Activated CD4-positive, alpha-beta T cell treated with anti-CD3 and anti-CD28 coated beads, Interleukin-10, Interleukin-2, amounts not matched to agents 100 ng/mL and 50 ng/mL, durations not matched to agents 16 hours and 8 hours (primary cell): ENCODE measurements at places on chromosomes 7 and 10.

DNA sequence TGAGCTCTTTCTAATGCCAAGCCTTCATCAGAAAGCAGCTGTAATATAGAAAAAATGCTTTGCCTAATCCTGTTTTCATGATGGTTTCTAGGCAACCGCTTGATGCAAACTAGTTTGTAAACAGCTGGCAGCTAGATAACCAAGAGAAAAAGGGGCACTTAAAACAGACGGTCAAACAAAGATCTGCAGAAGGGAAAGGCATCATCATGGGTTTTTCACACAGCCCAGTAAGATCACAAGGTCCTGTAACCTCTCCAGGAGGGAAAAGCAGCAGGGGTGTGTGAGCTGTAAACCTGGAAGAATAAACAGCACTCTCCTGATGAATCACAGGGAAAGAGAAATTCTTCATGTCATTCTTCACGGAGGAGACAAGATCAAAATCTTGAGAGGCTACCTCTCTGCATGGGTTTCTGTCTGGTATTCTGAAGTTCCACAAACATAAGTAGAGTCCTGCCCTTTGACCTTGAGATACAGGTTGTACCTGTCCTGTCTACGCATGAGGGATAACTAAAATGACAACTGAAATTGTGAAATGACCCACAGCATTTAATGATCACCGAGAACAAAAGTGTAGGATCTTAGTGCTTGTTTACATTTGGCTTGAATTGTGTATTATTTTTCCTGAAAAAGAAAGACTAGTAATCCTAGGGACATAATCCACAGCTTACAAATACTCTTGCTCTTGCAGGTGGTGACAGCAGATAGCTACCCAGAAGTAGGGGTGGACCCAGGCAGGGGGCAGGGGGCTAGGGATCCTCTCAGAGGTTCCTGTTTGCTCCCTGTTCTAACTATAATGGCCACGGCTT, 48.0 kb downstream of the CREB3L2 start:
- no peak for DNase-seq

DNA sequence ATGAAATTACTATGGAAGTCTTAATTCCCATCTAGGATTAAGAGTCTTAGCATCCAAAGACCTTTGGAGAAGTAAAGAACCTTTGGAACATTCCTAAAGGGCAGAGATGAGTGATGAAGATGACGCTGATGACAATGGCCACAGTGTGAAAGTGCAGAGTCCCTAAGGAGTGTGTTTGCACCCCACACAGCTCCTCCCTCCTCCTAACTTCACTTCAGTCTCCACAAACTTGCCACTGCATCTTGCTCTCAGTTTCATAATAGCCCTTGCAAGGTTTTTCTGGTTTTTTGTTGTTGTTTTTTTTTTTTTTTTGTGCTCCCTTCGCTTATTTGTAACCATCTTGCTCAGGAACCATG, 117.5 kb upstream of the ANLN start:
- DNase-seq = no peak

DNA sequence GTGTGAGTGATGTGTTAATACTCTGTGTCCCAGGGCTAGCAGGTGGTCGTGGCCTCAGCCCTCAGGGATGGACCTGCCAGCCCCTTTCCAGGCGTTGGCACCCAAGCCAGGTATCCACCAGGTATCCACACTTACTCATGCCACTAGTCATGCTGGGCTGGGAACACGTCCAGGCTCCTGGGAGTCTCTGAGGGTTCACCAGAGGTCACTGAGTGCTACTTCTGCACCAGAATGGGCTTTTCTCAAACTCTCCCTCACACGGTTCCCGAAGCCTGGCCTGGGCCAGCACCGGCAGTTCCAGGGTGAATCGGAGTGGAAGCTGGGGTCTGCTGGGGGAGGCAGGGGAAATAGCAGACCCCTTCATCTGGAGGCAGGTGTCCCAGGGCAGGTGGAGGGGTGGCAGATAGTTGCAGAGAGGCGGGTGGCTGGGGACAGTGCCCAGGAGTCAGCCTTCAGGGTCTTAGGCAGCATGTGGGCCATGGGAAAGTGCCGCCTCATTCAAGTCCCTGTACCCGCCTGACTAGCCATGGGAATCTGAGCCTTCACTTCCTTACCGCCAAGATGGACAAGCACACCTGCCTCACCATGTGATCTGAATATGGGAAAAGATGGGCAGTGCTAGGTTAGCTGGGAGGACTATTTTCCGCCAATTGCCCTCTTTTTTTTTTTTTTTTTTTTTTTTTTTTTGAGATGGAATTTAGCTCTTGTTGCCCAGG, 95.5 kb upstream of the GTF2I start:
- no peak for DNase-seq

GRCh38 chr10:112231602-112232400, 48.2 kb upstream of the GPAM start:
- DNase-seq = no peak

- DNase-seq = no peak
Measured at GRCh38 chr7:11193131-11193867, 219.6 kb downstream of the PHF14 start.

- DNase-seq = no peak
Measured at GRCh38 chr10:51083356-51083853, 9.1 kb downstream of the PRKG1 start.

- no peak for DNase-seq
Measured at GRCh38 chr10:21385536-21385935, 139.9 kb downstream of the SKIDA1 start.

GRCh38 chr10:4647109-4647785, 178.8 kb upstream of the AKR1E2 start:
- DNase-seq = no peak

GRCh38 chr7:17142831-17143541, 155.5 kb upstream of the AHR start:
- DNase-seq = peak; percentile 31

DNA sequence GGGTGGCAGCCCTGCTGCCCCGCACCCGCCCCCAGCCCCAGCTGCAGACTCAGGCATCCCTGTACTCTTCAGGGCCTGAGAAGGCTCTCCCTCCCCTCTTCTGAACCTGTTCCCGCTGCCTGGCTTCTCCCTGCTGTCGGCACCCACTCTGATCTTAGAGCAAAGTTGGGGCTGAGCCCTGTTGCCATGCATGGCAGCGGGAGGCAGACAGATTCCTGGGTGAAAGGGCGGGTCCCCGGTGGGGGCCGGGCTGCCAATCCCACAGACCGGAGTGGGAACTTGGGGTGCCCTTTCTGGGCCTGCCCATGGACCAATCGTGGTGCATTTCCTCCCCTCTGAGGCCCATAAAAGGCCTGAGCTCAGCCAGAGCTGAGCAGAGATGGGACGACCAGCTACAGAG, 80.7 kb downstream of the SPDYE5 start:
- no peak for DNase-seq

DNA sequence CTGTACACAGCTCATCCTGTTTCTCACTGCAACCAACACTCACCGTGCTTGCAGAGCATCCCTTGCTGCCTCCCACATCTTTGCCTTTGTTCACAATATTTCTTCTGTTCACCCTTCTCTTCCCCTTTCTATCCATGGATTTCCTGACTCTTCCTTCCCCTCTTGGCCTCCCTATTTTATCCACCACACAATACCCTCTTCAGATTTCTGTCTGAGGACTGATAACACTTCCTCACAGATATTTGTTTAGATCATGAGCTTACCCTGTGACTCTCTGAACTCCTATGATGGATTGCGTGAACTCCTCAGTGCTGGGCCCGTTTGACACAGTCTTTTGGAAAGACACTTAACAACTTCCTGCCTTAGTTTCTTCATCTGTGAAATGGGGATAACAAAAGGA, 62.8 kb upstream of the GPR158 start:
- no peak for DNase-seq

DNA sequence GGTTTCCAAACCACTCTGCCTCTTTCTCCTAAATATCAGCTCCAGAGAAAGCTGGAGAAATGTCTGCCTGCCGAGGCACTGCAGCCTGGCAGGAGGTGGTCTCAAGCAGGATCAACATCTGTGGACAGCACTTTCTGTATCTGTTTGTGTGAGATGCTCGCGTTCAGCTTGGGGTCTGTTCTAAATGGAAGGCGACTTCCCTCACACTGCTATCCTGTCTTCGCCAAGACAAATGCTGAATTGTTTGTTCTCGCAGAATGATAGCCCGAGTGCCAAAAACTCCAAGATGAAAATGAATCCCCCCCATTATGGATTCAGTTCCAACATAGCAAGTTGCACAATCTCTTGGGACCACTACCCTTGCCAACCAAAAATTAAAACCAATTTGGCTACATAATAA, 72.2 kb upstream of the PALS2 start:
- DNase-seq = no peak

DNA sequence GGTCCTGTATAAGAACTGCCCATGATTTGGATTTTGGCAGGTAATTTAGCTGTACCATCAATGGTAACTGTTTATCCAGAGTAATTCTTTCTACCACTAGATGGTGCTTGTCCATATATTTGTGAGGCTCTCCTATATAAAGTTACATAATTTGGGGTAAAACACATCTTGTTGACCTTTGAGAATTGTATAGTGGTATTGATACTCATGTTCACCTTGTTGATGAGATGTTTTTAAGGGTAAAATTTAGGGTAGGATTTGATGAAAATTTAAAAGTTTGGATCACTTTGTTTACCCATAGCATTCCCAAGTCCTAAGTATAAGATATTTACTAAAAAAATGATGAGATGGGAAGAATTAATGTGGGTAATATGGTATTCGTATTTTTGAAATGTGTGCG, 31.6 kb downstream of the ST7 start:
- DNase-seq = peak; percentile 52

DNA sequence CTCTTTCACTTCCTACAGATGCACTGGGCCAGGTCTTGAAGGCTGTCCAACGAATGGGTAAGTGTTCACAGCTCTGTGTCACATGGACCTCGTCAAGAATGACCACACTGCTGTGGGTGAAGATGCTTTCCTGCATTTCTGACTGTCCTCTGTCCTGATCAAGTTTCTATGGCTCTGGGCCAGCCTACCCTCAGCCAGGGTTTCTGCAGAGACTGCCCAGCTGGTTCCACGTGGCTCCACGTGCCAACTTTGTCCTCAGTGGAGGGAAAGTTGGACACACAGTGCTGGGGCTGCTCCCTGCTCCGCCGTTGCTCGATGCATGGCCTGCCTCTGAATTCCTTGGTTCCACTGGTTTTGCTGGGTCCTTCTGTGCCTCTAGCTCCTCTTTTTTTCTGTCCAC, 152.3 kb downstream of the EGFR start:
- no peak for DNase-seq

DNA sequence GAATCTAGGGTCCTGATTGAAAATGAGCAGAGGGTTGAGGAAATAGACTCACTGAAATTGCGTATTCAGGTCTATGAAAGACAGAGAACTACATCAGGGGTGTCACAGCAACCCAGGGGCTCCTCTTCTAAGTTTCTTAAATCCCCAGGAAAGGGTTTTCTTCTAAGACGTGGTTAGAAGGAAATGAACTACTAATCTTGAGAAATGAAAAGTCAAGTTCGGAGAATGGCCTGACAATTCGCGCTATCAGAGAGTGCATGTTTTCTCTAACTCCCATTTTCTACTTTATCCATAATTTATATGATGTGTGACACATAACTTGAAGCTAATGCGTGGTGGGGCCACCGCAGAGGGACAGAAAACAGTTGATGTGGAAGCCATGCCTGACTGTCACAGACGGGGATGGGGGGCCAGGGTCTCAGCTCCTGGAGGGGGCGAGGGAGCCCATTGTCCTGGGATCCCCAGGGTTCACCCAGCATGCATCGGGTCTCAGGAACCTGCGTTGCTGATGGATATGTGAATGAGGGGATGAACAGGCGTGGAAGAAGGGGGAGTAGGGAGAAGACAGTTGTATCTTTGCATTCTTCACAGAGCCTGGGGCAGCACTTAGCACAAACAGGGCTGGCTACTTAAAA, 86.3 kb downstream of the PTPRE start:
- peak; percentile 71 for DNase-seq

GRCh38 chr7:64551375-64552142, 11.3 kb downstream of the ZNF680 start:
- DNase-seq = no peak

GRCh38 chr10:128930515-128930914, 536.5 kb upstream of the MGMT start:
- DNase-seq = no peak

DNA sequence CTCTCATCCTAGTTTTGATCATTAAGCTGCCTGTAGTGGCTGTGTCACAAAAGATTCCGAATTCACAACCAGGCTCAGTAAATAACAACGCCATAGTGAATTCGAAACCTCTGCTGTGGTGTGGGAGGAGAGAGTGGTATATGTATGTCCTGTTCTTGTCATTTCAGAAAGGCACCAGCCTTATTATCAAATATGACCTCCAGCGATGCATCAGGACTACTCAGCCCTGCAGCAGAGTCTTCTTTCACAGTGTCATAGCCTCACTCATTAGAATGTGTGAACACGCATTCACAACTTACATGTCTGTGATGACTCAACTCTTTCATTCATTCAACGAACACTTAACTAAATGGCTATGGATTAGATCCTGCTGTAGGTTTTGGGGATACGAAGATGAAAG, 15.3 kb downstream of the AOC1 start:
- peak; percentile 59 for DNase-seq

DNA sequence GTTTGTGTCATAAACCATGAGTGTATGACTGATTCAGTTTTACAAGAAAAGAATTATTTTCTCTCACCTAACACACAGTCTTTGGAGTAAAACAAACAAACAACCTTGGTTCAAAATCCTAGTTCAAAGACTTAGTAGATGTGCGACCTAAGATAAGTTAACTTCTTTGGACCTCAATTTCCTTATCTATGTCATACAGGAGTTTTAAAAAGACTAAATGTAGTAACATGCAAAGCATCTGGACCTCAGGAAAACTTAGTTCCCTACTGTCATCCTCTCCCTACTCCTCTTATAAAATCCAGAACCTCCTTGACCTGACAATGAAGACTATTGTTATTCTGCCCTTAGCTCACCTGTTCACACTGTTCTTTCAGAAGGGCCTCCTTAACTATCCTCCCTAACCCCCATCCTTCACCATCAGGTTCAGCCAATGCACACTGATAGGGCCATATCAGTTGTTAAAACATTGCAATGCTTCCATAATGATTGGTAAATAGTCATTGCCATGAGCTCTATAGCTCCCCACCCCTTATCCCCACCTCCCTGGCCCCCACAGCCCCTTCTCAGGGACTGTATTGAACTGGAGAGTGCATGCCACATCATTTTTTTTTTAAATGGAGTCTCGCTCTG, 28.8 kb upstream of the CCNJ start:
- no peak for DNase-seq

DNA sequence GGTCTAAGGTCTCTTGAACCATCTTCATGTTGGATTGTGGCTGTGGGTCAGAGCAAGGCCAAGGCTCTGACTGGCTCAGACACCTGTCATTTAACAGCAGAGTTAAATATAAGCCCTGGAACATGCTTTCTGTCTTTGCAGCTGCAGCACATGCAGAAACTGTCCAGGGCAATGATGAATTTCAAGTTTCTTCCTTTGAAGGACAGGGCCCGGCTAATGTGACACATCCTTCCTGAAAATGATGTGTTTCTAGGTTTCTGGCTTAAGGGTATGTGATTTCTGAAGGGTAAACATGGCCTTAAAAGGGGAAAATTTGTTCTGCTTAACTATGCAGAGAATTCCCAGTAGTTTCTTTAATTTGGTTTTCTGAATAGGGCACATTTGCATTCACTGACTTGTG, 34.0 kb upstream of the SLC35B4 start:
- DNase-seq = no peak
